ENCODE measurements at places on chromosomes 7 and 10. TPM values are rescaled to one million over a fixed set of nuclear protein-coding genes. Genes with fewer than 3 reads are reported as not detected.

DNA sequence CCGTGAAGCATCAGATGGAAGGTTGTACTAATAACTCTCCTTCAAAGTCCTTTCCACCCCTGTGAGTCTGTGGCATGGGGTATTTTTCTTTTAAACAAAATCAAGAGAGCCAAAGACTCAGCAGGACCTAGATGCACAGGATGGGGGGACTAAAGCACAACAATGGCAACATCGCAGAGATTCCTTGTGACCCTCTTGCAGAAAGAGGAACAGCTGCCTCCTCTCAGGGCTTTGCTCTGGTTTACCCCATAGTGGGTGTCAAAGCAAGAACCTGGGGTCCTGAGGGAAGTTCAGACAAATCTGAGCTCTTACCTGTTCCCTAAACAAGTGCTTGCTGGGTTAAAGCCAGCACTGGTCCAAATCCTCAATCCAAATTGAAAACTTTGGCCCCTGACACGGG, 39.2 kb downstream of the FGF8 start:
- DNase-seq: no peak

GRCh38 chr7:142880876-142881505, 4.6 kb downstream of the TRPV6 start:
- DNase-seq: no peak

DNA sequence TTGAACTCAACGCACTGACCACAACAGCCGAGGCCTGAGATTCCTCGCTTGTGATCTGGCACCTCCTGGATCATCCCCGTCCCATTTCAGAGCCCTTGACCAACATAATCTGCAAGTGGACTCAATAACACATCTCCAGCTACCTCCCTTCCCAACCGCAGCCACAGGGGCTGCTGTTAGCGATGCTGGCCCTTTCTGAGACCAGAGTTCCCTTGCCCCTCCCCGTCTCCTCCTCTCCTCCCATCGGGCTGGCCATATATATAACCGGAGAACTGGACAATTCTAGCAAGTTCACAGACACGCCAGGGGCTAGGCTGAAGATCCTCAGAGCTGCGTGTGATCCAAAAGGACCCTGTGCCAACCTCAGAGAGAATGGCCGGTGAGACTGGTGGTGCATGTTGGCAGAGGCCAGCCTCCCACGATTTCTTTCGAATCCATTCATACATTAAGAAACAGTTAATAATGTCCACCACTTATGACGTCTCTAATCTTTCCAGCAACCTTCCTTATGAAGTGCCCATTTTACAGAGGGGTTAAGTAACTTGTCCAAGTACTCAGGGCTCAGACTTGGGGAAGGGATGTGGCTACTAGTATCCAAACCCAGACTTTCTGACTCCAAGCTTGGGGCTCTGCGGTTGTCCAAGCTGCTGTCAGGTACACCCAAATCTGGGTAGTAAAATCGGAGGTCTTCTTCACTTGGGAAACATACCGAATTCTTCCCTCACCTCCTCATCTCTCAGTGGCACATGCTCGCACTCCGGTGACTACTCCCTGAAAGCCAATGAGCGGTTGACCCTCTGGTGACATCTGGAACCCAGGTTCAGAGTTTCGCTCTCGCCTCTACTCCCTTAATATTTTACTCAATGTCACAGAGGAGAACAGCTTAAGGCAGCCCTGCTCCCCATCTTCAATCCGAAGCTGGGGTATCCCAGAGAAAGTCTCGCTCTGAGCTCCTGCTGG, 11.2 kb upstream of the FEZF1 start:
- DNase-seq: no peak

The NEUROD6 gene
- total RNA-seq: not detected

The RBP4 gene
- not detected for total RNA-seq

The C10orf120 gene
- total RNA-seq: not detected

Measured in glutamatergic neuron (in vitro differentiated cells).